Sigmoid colon (tissue), 7 donors: ENCODE measurements at places on chromosomes 1 and 21. TPM values are rescaled to one million over a fixed set of nuclear protein-coding genes. Genes with fewer than 3 reads are reported as not detected.
A peak's percentile ranks its signal among the peaks of the same experiment; 100 is the strongest.

DNA sequence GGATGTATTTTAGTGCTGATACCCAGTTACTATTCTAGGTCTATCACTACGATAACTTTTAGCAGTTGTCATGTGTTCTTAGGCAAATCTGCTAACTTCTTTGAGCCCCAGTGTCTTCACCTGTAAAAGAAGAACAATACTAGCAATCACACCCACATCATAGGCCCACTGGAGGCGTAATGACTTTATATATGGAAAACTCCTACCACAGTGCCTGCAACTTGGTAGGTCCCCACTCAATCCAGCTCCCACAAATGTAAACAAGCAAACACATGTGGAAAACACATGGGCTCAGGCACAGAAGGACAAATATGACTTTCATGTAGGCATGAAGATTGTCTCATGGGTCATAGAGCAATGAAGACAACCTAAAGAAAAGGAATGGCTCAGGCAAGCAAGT, 115.8 kb downstream of the TBX19 start:
- no peak overlapping the region for H3K27ac ChIP-seq
- no peaks in the 10 kb centered on the region for H3K27me3 ChIP-seq
- H3K4me1 ChIP-seq, result peaks cover 20% of the 10 kb centered on the region
- no peak overlapping the region for H3K4me3 ChIP-seq

GRCh38 chr1:63810936-63811469, 37.2 kb downstream of the ROR1 start:
- no peaks in the 10 kb centered on the region for H3K27me3 ChIP-seq
- H3K4me3 ChIP-seq, result no peak overlapping the region

- no peaks in the 10 kb centered on the region for H3K27me3 ChIP-seq
- no peak overlapping the region for H3K27ac ChIP-seq
- no peak for DNase-seq
- H3K4me3 ChIP-seq, result no peak overlapping the region
These were observed 303.0 kb upstream of the PLD5 start for GRCh38 chr1:242827538-242827937.

DNA sequence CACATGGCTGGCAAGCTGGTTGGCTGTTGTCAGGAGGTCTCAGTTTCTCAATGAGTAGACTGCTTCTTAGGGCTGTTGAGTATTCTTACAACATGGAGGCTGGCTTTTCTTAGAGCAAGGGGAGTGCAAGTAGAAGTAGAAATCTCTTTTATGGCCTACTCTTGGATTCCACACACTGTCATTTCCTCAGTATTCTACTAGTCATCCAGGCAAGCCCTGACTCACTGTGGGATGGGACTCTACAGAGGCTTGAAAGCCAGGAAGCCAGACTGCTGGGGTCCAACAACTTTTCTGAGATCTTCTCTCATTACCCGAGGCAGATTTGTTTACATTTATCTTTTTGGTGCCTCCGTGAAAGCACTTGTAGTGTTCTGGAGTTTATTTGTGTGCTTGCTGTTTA, 196.2 kb upstream of the APP start:
- DNase-seq, result no peak
- no peak overlapping the region for H3K27ac ChIP-seq
- H3K27me3 ChIP-seq, result no peaks in the 10 kb centered on the region
- no peak overlapping the region for H3K4me3 ChIP-seq
- H3K4me1 ChIP-seq, result no peaks in the 10 kb centered on the region

DNA sequence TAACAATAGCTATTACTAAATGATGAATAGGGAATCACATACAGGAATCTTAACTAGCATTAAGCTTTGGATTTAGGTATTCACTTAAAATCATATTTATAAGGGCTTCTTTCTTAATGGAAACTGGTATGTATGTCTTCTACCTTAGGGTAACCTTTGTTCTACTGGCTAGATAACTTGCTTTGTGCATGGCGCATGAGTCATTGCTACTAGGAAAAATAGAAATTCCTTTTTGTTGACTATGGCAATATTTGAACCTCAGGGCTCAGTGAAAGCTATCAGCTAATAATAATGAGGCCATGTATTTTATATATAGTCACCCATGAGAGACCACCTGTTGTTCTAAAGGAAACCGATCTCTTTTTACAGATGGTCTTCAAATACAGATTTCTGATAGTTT, 72.5 kb downstream of the RPS6KC1 start:
- no peak overlapping the region for H3K27ac ChIP-seq
- DNase-seq, result no peak
- no peaks in the 10 kb centered on the region for H3K27me3 ChIP-seq

DNA sequence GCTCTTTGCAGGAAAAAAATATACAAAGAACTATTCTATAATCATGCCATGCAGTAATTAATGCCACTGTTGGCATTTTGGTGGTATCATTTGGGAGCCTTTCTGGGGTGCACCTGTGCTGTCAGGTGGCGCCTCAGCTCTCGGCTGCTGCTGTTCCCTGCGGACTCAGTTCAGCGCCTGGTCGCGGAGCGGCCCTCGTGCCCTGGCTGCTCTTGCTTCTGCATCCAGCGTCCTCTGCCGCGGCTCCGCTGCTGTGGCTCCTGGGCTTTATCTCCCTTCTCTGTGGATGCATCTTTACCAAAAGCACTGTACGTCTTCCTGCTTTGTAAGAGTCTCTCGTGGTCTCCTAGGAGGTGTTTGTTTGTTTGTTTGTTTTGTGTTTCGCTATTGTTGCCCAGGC, 35.1 kb upstream of the PWP2 start:
- peaks cover 12% of the 10 kb centered on the region for H3K4me1 ChIP-seq
- H3K4me3 ChIP-seq, result no peak overlapping the region
- no peaks in the 10 kb centered on the region for H3K27me3 ChIP-seq
- no peak for DNase-seq
- no peak overlapping the region for H3K27ac ChIP-seq

GRCh38 chr1:168752171-168752832, 23.3 kb upstream of the DPT start:
- no peak overlapping the region for H3K4me3 ChIP-seq
- H3K27ac ChIP-seq, result no peak overlapping the region
- peaks cover 19% of the 10 kb centered on the region for H3K4me1 ChIP-seq
- no peak for DNase-seq

GRCh38 chr1:200670242-200671118, 773 bp upstream of the DDX59 start:
- H3K4me3 ChIP-seq, result peak overlapping the region; percentile 88
- no peaks in the 10 kb centered on the region for H3K27me3 ChIP-seq
- H3K36me3 ChIP-seq, result peaks cover 8% of the 10 kb centered on the region
- peaks cover 26% of the 10 kb centered on the region for H3K4me1 ChIP-seq

DNA sequence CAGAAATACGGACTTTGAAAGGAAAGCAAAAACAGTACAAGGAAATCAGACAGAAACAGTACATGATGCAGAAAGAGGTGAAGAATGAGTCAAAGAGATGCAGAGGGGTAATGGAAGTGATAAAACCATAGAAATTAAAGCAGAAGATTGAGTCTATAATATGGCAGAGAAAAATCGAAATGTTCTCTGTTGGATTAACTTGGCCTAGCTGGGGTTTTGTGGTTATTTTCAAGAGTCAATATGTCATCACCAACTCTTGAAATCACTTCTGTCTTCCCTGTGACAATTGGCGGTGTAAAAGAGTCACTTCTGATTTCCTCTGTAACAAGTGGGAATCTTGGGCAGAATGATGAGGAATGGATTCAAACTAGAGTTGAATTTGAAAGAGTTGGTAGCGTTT, 7.4 kb downstream of the YTHDF2 start:
- H3K27me3 ChIP-seq, result no peaks in the 10 kb centered on the region
- no peak overlapping the region for H3K4me3 ChIP-seq
- no peak for DNase-seq

GRCh38 chr1:93807311-93807930, 71.6 kb downstream of the DNTTIP2 start:
- no peak overlapping the region for H3K27ac ChIP-seq
- H3K36me3 ChIP-seq, result no peaks in the 10 kb centered on the region
- peaks cover 15% of the 10 kb centered on the region for H3K4me1 ChIP-seq

GRCh38 chr21:29145354-29145782, 14.9 kb downstream of the MAP3K7CL start:
- DNase-seq, result peak; percentile 69
- no peak overlapping the region for H3K4me3 ChIP-seq
- peaks cover 26% of the 10 kb centered on the region for H3K4me1 ChIP-seq
- H3K36me3 ChIP-seq, result no peaks in the 10 kb centered on the region
- no peaks in the 10 kb centered on the region for H3K27me3 ChIP-seq
- peak overlapping the region; percentile 77 for H3K27ac ChIP-seq

DNA sequence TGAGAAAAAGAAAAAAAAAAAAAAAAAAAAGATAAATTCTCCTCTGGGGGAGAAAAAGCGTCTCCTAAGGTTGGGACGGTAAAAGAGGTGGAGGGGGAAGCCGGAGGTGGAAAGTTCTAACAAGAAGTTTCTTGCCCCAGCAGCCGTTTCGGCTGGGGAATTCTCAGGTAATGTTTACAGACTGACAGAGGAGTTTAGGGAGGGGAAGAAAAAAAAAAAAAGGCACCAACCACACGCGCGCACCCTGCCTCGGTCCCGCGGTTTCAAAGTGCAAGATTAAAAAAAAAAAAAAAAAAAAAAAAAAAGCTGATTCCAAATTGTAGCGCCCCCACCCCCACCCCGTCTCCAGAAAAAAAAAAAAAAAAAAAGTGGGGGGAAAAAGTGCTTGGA, 504 bp downstream of the DHRS3 start:
- H3K36me3 ChIP-seq, result no peaks in the 10 kb centered on the region
- no peak for DNase-seq
- no peaks in the 10 kb centered on the region for H3K27me3 ChIP-seq
- H3K27ac ChIP-seq, result peak overlapping the region; percentile 99

GRCh38 chr1:112390775-112391602, 5.0 kb upstream of the CTTNBP2NL start:
- no peaks in the 10 kb centered on the region for H3K27me3 ChIP-seq
- H3K4me3 ChIP-seq, result peak overlapping the region; percentile 44
- DNase-seq, result peak; percentile 96
- H3K36me3 ChIP-seq, result no peaks in the 10 kb centered on the region

- no peak overlapping the region for H3K4me3 ChIP-seq
- peak; percentile 87 for DNase-seq
- H3K27me3 ChIP-seq, result peaks cover 14% of the 10 kb centered on the region
- H3K4me1 ChIP-seq, result peaks cover 14% of the 10 kb centered on the region
These were observed 9.2 kb downstream of the FCMR start for GRCh38 chr1:206912445-206913095.

GRCh38 chr1:245837718-245838117, 669.4 kb downstream of the SMYD3 start:
- H3K27ac ChIP-seq, result no peak overlapping the region
- no peak overlapping the region for H3K4me3 ChIP-seq
- no peaks in the 10 kb centered on the region for H3K27me3 ChIP-seq

- H3K27ac ChIP-seq, result no peak overlapping the region
- no peak for DNase-seq
- H3K4me3 ChIP-seq, result no peak overlapping the region
- H3K4me1 ChIP-seq, result no peaks in the 10 kb centered on the region
- no peaks in the 10 kb centered on the region for H3K27me3 ChIP-seq
These were observed 21.5 kb upstream of the SLC44A5 start for GRCh38 chr1:75632350-75632949.

DNA sequence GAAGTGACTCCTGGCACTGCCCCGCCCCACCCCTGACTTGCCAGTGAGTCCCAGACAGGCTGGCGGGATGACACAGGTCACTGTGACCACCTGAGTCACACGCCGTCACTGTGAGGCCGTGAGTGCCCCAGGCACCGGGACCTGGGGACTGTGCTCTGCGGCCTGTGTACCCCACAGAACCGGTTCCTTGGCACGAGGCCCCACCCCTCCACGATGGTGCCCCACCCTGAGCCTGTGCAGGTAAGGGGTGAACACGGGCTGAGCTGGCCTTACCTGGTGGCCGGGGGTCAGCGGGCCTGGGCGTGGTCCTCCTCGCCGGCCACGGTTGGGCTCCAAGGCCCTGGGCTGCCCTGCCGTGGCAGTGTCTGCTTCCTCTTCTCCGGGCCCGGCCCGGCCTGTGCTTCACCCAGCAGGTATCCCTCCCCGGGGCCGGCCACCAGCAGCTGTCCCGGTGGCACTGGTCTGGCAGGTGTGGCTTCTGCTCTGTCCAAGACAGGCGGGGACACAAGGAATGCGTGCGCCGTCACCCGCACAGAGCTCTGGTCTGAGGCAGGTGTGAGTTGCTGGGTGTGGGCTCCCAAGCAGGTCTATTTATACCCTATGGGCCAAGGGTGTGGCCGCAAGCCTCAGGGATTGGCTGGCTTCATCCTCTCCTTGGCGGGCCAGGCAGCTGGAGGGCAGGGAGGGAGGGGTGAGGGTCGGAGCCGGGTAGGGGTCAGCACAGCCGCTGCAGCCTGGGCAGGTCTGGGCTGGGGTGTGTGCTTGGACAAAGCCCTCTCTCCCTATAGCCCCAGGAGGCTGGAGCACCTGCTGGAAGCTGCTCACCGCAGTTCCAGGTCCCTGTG, at the start of gene RNF223:
Gene RNF223, minus strand, starts transcription at position 564 of the 845 bp plus-strand sequence. CDS start 1,740 bp downstream, outside the sequence.
- peaks cover 71% of the 10 kb centered on the region for H3K27me3 ChIP-seq
- no peaks in the 10 kb centered on the region for H3K36me3 ChIP-seq
- DNase-seq, result no peak
- H3K4me1 ChIP-seq, result peaks cover 7% of the 10 kb centered on the region

DNA sequence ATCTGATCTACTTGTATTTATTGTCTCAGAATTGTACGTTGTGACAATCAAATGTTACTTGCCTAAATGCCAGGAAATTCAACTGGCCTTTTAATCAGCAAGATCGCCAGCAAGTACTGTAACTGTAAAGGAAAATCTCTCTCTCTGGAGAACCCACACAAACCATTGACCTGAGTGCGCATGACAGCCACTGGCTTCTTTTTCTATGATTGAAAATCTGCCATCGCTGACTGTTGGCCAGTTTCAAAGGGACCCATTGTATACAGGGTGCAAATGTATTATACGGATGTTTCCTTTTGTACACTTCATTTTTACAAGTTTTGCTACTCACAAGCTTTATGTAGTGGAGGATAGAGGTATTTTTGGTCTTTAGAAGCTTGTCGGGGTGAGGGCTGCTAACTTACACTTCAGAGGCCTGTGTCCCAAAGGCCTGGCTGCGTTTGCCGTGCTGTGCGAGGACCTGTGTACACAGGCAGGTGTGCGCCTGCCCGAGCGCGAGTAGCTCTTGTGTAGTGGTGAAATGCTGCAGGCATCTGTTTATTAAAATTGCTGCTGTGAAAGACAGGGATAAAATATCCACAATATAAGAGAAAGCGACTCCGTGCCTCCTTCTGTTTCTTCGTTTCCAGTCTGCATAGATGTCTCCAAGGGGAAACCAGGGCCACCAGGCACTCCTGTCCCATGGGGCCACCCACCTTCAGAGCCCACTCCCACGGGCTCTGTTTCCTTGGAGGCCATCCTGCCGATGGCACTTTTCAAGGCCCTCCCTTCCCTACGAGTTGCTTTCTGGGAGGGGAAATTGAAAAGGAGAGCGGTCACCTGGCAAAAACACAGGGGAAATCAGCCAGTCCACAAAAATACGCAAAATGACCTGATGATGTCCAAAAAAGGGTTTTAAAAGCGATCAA, 25.3 kb upstream of the TRAPPC10 start:
- no peaks in the 10 kb centered on the region for H3K27me3 ChIP-seq
- no peak overlapping the region for H3K4me3 ChIP-seq

The C1orf116 gene
- 22.4 TPM for polyA plus RNA-seq

The RNF223 gene
- 1.9 TPM for polyA plus RNA-seq

The OR6K3 gene
- not detected for polyA plus RNA-seq

The NTNG1 gene
- not detected for polyA plus RNA-seq

The GGPS1 gene
- polyA plus RNA-seq, result 16.6 TPM

The MTR gene
- 6.8 TPM for polyA plus RNA-seq

The KRTAP12-2 gene
- not detected for polyA plus RNA-seq
